ENCODE measurements at places on chromosomes 1 and 21.
A peak's percentile ranks its signal among the peaks of the same experiment; 100 is the strongest.

- DNase-seq = no peak
These were observed 156.7 kb downstream of the BRINP3 start for GRCh38 chr1:190320952-190321351.

DNA sequence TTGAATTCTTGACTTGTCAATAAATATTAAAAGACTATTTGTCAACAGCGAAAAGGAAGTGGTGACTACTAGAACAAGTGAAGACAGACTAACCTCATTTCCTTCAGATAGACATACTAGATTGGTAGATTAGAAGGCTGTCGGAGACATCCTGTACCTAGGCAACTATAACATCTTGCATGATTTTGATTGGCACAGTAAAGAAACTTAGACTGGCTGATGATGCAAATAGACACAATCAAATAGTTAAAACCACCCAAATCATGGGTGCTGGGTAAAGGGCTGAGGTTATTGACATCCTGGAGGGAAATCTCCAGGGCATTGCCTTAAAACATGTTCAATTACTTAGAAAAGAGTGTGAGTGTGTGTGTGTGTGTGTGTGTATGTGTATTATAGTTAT is 85.9 kb upstream of the EDEM3 start:
- no peak for DNase-seq

DNA sequence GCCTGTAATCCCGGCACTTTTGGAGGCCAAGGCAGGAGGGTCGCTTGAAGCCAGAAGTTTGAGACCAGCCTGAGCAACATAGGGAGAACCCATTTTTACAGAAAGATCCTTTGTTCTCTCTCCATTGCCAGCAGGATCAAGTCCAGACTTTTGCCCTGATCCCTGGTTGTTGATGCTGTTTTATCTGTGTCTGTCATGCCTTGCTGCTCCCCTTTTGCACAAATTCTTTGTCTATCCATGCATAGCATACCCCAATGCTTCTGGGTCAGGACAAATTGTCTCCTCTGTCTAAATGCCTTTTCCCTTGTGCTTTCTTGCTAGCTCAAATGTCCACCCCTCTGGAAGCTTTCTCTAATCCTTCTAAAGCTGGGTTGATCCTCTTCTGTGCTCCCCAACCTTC is 25.3 kb upstream of the FAAH start:
- DNase-seq = no peak

- DNase-seq = no peak
These were observed 274.9 kb downstream of the NUF2 start for GRCh38 chr1:163596541-163597258.

GRCh38 chr1:207499573-207499972 is 3.6 kb downstream of the CR1 start:
- DNase-seq = peak; percentile 44

DNA sequence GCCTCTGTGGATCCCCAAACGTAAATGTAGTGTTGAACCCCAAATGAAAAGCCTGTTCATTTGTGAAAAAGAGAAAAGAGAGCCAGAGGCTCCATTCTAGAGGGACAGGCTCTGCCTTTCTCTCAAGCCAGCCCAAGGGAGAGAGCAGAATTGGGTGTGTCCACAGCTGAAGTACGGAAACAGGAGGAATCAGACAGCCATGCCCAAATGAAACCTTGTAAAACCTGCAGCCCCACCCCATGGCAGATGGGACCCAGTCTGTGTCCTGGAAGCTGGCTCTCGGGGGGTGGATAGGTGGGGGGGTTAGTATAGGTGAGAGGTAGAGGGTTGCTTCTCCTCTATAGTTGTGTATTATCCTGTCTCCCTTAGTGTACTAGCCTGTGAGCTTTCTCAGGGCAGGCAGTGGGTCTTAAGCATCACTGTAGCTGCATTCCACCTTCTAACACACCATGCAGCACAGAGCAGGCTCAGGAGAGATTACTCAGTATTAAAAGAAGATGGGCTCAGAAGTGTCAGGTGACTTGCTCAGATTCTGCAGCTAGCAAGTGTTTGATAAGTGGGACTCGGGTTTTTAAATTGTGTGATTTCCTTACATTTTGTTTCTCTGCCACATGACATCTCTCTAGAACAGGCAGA is 67.4 kb upstream of the SIPA1L2 start:
- DNase-seq = no peak

DNA sequence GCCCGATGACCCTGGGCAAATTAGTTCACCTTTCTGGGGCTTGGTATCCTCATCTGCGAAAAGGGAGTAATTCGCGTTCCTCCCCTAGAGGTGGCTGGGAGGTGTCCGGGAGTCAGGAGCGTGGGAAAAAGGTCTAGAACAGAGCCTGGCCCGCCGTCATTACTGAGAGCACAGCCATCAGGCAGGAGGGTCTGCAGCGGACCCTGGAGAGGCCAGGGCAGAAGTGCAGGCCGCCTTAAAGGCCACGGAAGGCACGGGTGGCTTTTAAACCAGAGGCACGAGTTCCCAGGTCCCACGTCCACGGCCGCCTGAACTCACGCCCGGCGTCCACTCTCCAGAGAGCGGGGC is 850 bp downstream of the PANK4 start:
- no peak for DNase-seq

GRCh38 chr1:23074012-23074411 is 54.7 kb downstream of the KDM1A start:
- no peak for DNase-seq

DNA sequence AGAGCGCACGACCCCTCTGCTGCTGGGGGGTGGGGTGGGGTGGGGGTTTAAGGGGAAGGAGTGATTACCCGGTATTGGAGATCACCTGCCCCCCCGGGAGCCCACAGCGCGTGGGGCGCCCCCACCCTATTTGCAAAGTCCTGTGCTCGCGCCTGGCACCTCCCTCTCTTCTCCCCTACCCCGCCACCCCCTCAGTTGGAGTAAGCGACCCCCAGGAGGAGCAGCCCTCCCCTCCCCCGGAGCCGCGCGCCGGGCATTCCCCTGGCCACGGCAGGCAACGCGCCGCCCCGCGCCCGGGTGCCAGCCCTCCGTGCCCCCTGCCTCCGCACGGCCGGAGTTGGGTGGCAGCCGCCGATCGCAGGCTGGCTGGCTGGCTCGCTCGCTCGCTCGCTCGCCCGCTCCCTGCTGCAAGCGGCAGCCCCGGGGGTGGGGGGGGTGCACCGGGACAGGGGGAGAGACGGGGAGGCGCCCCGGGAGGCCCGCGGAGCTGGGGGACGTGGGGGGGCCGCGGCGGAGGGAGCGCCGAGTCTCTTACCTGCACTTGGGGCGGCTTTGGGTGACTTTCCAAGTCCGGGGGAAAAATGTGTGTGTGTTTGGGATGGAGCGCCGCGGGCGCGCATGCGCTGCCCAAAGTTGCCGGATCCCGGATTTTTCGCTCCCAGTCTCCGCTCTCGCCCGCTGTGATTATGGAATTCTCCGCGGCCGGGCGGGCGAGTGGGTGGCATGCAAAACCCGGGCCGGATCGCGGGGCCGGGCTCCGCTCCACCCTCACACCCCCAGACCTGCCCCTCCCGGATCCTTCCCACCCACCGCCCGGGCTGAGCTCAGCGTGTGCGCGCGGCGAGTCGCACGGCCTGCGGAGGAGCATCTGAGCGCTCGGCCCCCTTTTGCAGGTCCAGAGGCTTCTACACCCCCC is at the start of gene CASZ1:
TSS of gene CASZ1 (minus strand) at position 618 of the 916 bp plus-strand sequence. CDS start 102,757 bp downstream, outside the sequence.
- no peak for DNase-seq

DNA sequence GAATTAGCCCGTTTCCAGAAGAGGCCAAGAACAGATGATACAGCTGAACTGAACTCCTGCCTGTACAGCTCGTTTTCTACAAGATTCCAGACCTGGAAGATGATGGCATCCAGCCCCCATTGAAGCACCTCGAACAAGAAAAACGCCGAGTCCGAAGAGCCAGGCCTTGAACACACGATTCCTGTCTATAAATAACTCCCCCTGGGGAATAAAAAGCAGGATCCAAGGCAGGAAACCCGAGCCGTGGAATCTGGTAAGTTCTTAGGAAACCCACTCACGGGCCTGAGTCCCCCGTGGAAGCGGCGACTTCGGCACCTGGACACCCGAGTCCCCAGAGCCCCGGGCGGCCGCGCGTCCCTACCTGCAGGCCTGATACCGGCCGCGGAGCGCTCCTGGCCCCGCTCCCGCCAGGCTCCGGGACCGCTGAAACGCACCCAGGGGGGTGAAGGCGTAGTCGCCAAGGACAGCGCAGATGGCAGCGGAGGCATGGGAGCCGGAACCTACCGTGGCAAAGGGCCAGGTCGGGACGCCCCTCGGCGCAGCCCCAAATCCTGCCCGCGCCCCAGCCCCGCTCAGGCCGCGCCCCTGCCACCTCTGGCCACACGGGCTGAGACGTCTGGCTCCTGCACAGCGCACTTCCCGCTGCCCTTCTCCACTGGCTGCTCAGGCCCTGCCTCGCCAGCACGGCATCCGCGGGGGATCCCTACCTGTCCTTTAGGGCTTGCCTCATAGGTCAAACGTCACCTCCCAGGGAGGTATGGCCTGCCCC is 14.0 kb upstream of the HLCS start:
- DNase-seq = no peak

GRCh38 chr1:149945206-149945605 is 8.5 kb upstream of the MTMR11 start:
- DNase-seq = no peak

- DNase-seq = no peak
These were observed 27.0 kb upstream of the IL12RB2 start for GRCh38 chr1:67280696-67281095.

DNA sequence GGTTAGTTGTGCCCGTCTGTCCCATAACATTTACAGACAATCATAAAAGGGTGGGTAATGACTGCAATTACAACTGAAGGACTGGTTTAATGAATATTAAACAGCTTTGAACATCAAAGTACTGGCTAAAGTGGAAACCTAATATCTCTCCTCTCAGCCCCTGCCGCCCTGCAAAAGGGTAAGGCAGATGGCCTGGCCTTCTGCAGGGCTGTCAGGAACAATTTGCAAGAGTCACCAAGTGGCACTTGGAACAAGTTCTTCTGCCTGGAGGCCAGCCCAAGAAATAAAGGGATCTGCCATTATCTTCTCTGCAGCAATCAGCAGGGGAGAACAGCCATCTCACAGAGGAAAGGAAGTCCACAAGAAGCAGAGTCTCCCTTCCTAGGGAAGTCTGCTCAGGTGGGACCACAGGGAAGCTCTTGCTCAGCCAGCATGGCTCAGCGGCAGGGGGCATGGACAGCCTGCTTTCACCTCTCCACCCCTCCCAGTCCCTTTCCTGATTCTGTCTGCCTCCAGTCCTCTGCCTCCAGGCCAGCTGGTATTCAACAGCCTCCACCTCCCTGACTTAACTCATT is 96.1 kb downstream of the TRABD2B start:
- DNase-seq = no peak

DNA sequence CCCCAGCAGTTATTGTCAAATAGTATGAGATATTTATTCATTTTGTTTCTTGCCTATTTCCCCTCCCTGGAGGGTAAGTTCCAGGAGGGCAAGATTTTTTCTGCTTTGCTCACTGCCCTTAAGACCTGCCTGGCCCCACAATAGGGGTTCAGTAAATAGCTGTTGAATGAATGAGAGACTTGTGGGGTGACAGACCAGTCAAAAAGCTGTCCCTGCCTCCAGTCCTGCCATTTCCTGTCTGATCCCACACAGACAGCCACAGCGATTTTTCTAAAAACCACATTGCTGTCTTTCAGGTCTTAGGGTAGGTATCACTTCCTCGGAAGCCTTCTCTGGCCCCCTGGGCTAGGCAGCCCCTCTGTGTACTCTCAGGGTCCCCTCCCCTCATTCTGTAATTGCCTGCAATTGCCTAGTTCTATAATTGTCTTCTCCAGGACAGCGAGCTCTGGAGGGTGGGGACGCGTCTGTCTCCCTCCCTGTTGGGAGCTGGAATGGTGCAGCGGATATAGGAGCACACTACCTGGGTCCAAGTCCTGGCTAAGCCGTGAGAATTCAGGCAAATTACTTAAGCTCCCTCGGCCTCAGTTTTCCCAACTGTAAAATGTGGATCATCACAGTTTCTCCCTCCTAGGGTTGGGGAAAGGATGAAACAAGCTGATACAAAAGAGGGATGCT is 1.8 kb upstream of the EXTL1 start:
- DNase-seq = no peak

All from stimulated activated CD4-positive, alpha-beta T cell treated with anti-CD3 and anti-CD28 coated beads, Interleukin-15, amount 100 ng/mL, for 1 hour (primary cell).